ENCODE measurements at places on chromosomes 1 and 21.

GRCh38 chr1:119986007-119986497, 83.4 kb downstream of the NOTCH2 start:
- DNase-seq: no peak

- DNase-seq: peak; percentile 34
Measured at GRCh38 chr1:230572121-230573105, 69.9 kb upstream of the COG2 start.

GRCh38 chr1:227541796-227542152, 21.6 kb upstream of the ZNF678 start:
- no peak for DNase-seq

DNA sequence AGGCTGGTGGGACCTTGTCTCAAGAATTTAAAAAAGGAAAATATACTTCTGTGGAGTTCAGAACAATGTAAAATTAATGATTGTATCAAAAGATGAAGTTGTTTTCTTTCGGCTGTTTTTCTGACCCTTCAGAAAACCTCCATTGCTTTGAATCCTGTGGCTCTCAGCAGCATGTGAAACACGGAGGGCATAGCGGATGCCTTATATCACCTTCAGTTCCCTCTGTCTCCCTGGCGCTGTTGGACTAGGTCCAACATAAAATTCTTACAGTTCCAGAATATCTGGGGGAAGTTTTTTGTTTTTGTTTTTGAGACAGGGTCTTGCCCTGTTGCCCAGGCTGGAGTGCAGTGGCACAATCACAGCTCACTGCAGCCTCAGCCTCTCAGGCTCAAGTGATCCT, 7.4 kb downstream of the ZBTB8A start:
- no peak for DNase-seq

- DNase-seq: no peak
Measured at GRCh38 chr1:93347334-93347899, 1.7 kb downstream of the DR1 start.

DNA sequence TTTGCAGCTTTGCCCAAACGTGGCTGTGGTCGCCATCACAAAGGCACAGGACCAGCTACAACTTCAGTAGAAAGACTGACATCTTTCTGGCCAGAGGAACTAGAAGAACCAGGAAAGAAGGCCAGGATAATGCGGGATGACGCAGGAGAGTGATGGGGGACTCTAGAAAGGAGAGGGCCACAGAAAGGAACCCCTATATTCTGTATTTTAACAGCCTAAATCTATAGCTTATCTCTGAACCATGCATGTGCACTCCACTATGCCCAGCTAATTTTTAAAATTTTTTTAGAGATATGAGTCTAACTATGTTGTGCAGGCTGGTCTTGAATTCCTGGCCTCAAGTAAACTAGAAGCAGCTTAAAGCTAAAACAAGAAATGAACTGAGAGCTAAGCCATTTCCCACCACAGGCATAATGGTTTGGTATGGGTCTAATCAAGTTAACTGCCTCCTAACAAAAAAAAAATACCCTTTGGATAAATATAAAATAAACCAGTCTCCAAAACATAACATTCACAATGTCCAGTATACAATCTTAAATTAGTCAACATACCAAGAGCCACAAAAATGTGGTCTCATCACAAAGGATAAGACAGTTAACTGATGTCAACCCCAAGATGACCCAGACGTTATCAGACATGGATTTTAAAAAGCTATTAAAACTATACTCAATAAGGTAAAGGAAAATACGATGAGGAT, 18.0 kb downstream of the LTN1 start:
- DNase-seq: no peak

- DNase-seq: no peak
Measured at GRCh38 chr1:94634977-94635416, 93.4 kb upstream of the F3 start.

Data from COLO829 (cell line).